ENCODE measurements at places on chromosomes 3 and 15. TPM values are rescaled to one million over a fixed set of nuclear protein-coding genes. Genes with fewer than 3 reads are reported as not detected.

- peak overlapping the region; percentile 95 for H3K27ac ChIP-seq
- no peak overlapping the region for H3K4me3 ChIP-seq
- no peaks in the 10 kb centered on the region for H3K27me3 ChIP-seq
Measured at GRCh38 chr3:70982700-70983140, 600.8 kb downstream of the FOXP1 start.

DNA sequence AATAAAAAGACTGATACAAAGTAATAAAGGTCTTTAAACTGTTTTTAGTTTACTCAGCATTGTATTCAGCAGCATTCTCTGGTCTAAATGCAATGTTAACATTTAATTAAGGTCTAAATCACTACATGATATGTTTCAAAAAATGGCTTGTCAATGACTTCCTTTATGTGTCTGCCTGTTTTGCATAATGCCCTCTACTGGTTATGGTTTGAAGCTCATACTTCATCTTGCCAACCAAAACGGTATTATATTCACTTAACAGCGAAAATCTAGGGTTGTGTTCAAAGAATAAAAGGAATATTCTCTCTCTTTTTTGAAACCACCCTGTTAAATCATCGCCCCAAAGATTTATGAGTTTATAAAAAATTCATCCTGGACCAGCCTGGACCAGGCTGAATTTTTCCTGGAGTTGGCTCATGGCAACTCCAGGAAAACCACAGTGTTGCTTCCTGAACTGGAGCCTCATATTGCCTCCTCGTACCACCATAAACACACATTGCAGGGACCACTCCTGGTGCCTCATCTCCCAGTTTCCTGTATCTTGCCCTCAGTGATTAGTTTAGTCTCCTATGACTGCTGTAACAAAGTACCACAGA is 6.7 kb upstream of the NCEH1 start:
- no peak overlapping the region for H3K4me3 ChIP-seq
- no peaks in the 10 kb centered on the region for H3K4me1 ChIP-seq
- no peak for DNase-seq

GRCh38 chr3:33773637-33774036 is 24.8 kb upstream of the PDCD6IP start:
- no peaks in the 10 kb centered on the region for H3K27me3 ChIP-seq
- H3K27ac ChIP-seq = no peak overlapping the region
- H3K4me3 ChIP-seq = no peak overlapping the region
- H3K4me1 ChIP-seq = no peaks in the 10 kb centered on the region

DNA sequence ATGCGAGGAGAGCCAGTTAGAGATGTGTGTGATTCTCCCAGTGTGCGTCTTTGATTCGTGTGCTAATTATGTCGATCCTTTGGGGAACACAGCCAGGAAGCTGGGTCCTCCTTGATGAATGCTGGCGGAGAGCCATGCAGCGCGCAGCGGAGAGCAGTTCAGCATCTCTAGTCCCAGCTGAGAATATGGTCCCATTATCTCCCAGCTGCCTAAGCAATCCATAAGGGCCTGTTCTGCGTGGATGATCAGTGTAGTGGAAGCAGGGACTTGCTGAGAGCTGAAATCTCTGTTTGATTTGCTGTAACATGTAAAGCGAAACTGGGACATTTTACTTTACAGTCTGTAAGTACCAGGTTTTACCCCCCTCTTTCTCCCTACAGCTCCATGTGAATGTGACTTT is 412.7 kb downstream of the CNTN4 start:
- no peak for DNase-seq
- H3K27ac ChIP-seq = no peak overlapping the region
- H3K27me3 ChIP-seq = peaks cover 1% of the 10 kb centered on the region

GRCh38 chr15:42373274-42373673 is 14.0 kb downstream of the CAPN3 start:
- H3K27ac ChIP-seq = no peak overlapping the region
- H3K4me3 ChIP-seq = no peak overlapping the region
- H3K27me3 ChIP-seq = no peaks in the 10 kb centered on the region
- DNase-seq = no peak
- H3K36me3 ChIP-seq = peaks cover 2% of the 10 kb centered on the region
- H3K4me1 ChIP-seq = no peaks in the 10 kb centered on the region

Gene RTP1
- not detected for total RNA-seq

Data from activated CD8-positive, alpha-beta T cell treated with anti-CD3 and anti-CD28 coated beads for 36 hours (primary cell).